ENCODE measurements at places on chromosomes 3 and 15.

- DNase-seq = no peak
Observed at GRCh38 chr15:95261546-95261945, 1030.2 kb downstream of the MCTP2 start.

DNA sequence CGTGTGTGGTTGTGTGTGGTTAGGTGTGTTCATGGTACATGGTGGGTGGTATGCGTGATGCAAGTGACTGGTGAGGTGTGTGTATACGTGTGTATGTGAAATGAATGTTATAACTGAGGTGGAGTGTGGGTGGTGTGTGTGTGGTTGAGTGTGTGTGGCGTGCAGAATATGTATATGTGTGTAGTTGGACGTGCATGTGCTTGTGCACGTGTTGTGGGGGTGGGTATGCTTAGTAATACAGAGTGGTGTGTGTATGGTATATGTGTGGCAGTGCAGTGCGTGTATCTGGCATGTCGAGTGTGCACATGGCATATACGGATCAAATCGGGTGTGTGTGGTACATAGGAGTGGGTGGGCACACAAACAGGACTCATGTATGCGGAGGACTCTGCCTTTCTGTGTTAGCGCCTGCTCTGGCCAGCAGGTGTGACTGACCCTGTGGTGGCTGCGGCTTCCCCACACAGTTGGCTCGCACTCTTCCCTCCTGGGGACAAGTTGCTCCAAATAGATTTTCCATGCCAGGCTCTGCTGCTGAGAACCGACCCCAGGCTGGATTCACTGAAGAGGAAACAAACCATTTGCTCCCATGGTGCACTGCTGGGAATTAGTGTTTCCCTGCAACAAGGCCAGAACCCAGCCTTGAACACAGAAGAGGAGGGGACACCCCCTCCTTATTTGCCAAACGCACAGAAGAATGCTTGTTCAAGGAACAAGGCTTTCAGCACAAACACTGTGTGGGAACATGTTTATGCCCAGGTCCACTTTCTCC is 1.2 kb upstream of the C3orf70 start:
- DNase-seq = no peak

DNA sequence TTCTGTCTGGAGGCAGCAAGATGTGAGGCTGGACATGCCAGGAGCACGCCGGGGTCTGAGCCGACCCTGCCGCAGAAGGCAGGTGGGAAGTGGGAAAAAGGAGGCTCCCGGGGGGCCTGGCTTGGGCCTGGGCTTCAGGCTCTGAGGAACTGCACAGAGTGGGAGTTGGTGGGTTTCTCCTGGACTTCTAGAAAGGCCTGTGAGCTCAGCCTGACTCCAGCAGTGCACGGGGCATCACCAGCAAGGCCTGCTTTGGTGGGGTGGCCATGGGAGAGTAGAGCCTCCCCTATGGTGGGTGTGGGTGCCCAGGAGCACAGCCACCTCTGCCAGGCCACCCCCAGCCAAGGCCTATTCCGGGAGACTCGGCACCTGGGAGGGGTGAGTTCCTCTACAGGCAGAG is 18.1 kb upstream of the SLC41A3 start:
- no peak for DNase-seq

DNA sequence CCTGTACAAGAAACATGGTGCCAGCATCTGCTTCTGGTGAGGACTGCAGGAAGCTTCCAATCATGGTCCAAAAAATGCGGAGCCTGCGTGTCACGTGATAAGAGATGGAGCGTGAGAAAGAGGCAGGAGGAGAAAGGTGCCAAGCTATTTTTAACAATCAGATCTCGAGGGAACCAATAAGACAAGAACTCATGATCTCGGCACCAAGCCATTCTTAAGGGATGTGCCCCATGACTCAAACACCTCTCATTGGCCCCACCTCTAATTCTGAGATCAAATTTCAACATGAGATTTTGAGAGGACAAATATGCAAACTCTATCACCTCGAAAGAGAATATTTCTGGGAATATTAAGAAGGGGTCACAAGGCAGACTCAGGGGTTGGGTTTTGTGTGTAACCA is 107.2 kb downstream of the PYDC2 start:
- no peak for DNase-seq

DNA sequence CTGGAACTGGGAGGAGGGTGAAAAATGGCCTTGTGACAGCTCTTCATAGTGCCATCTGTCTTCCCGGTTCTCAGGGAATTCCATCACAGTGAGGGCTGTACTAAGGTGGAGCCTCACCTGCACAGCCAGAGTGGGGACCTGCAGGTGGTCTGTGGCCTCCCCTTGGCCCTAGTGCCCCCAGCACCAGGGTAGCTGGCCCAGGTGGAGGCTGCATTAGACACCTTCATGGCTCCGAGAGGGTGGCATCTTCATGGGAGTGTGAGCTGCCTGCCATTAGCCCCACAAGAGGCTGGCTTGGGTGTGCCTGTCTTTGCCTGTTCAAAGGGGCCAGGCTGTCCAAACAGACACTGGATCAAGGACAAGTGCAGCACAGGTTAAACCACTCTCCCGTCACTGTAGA is 95.5 kb upstream of the PRR23E start:
- DNase-seq = no peak

DNA sequence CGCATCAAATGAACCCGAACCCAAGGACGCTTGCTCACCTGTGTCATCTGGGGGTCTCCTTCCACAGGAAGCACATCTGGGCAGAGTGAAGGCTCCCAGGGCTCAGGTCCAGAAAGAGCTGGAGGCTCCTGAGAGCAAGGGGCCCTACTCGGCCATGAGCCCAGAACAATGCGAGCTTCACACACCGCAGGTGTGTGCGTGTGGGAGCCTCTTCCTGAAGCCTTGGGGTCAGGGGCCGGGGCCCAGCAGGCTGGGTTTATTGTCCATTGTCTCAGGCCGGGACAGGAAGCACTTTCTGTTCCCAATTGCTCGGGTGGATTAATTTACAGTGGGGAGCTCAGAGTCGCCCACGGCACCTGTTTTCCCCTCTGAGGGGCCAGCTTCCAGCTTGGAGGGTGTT is 74.8 kb downstream of the RPN1 start:
- no peak for DNase-seq

DNA sequence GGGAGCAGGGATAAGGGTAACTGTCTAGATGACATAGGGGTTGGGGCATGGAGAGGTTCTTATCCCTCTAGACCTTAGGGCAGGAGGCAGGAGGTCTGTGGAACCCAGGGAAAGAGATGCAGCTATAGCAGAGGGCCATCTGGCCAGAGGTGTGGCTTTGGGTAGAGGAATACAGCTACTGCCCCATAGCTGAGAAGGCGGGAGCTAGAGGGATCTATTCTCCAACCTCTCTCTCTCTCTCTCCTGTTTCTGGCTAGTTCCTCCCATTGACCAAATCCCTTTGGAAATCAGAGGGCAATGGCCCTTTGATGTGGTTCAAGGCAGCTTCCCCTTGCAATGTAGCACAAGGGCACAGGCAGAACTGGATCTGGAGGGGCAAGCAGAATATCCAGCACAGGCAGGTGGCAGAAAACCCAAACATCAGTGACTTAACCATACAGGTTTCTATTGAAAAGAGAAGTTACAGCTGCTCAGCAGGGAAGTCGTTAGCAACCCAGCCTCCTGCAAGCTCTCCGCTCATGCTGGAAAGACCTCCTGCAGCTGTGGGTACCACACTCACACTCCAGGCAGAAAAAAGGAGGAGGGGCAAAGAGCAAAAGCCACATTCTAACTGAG is 22.3 kb upstream of the LMOD3 start:
- DNase-seq = no peak

DNA sequence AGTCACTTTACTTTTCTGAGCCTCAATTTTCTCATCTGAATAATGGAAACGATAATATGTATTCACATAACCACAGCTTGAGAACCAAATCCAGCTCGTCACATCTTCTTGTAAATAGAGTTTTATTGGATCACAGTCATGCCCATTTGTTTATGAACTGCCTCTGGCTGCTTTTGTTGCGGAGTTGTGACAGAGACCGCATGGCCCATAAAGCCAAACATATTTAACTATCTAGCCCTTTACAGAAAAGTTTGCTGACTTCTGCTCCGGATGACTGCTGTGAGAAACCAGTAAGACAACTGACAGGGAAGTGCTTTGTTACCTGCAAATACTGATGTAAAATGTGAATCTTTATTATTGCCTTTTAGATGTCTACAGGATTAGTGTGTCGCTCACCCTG is 216.0 kb downstream of the RORA start:
- no peak for DNase-seq

GRCh38 chr3:140128217-140128616 is 193.2 kb downstream of the CLSTN2 start:
- DNase-seq = no peak

DNA sequence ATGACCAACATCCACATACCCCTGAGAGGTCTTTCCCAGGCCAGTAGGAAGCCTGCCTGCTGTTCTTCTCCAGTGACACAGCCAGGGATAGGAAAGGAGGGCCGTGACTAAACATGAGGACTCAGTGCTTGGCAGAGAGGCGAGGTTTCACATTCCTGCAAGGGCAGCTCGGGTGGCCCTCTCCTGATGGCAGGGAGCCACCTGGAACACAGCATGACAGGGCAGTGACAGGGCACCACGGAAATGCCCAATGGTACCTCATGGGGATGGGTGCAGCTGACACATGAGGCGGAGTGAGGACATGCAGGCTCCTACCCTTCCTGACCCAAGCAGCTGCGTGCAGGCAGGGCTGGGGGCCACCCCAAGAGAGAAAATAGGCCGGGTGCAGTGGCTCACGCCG is 7.4 kb upstream of the TGM5 start:
- no peak for DNase-seq

DNA sequence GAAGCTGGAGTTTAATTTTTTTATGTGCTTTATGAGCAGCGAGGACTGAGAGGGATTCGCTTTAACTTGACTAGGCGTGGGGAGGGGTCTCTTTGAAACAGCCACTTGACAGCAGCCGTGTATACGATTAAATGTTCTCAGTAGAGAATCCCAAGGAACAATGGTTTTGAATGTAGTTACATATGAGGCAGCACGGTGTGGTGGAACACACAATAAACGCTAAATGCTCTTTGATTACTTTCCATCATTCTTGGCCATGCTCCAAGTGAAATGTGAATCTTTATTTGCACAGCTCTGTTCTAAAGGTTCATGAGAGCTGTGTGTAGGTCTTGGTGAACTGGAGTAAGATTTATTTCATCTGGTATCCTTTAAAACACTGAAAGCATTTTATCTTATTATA is 251.4 kb upstream of the TGFBR2 start:
- no peak for DNase-seq

- DNase-seq = no peak
Observed at GRCh38 chr3:32449691-32450090, 53.0 kb downstream of the CMTM6 start.

DNA sequence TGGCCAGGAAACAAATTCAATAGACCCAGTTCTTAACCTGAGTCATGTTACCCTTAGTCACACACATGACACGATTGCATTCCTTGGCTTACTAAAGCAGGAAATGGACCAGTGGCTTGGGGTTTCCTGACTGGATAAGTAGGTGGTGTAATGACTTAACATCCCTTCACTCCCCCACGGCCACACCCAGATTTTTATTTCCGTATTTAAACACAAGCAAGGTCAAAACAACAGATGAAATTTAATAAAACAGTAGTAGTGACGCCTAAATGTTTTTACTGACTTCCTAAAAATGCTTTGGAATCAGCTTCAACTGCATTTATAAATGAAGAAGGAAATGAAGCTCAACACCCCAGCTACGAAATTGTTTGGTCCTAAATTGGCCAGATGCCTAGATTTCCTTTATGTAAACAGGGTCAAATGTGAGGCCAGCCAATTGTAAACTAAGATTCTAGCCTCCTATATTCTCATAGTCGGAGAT is 324.3 kb downstream of the CHST2 start:
- no peak for DNase-seq

DNA sequence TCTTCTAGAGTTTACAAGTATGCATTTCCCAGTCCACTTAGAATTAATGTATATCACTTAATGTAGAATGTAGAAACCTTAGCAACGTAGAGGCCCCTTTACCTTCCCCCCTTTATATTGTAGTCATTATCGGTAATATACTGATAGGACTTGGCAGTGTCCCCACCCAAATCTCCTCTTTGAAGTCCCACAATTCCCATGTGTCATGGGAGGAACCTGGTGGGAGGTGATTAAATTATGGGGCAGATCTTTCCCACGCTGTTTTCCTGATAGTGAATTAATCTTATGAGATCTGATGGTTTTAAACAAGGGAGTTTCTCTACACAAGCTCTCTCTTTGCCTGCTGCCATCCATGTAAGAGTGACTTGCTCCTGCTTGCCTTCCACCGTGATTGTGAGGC is 31.0 kb downstream of the ARL8B start:
- no peak for DNase-seq

- DNase-seq = no peak
Observed at GRCh38 chr3:194489736-194490612, 3.2 kb upstream of the ATP13A3 start.

GRCh38 chr3:33831053-33831452 is 32.6 kb downstream of the PDCD6IP start:
- no peak for DNase-seq

DNA sequence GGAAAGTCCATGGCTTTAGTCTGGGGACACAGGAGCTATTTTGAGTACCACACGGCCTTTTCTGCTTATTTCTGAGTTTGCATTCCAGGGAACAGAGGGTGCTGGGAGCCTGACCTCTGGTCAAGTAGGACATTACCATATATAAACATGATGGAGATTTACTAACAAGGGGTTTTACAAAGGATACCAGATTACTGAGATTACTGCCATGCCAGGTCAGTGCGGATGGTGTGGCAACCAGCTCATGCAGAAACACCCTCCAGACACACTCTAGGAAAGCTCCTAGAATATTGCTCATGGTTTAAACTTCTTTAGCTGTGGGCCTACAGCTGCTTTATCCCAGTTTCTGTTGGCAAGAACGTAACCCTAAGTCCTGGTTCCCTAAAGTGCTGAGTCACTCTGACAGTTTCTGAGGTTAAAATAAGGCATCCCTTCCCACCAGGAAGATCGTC is 54.3 kb upstream of the AGTR1 start:
- DNase-seq = no peak

DNA sequence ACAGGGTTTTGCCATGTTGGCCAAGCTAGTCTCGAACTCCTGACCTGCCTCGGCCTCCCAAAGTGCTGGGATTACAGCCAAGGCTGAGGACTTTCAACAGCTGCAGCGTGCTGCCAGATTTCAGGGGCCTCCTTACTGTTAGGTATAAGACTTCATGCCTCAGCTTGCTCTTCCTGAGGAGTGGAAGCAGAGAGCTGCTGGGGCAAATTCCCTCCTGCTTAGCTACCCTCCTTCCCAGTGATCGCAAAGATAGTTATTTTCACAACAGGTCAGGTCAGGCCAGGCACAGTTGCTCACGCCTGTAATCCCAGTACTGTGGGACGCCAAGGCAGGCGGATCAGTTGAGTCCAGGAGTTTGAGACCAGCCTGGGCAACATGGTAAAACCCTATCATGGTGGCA is 2.6 kb upstream of the CPNE9 start:
- DNase-seq = no peak

Data from activated gamma-delta T cell (primary cell).